ENCODE measurements at places on chromosomes 13 and 19. TPM values are rescaled to one million over a fixed set of nuclear protein-coding genes. Genes with fewer than 3 reads are reported as not detected.

The WIZ gene
- total RNA-seq: 32.2 TPM

The CELF5 gene
- total RNA-seq: not detected

DNA sequence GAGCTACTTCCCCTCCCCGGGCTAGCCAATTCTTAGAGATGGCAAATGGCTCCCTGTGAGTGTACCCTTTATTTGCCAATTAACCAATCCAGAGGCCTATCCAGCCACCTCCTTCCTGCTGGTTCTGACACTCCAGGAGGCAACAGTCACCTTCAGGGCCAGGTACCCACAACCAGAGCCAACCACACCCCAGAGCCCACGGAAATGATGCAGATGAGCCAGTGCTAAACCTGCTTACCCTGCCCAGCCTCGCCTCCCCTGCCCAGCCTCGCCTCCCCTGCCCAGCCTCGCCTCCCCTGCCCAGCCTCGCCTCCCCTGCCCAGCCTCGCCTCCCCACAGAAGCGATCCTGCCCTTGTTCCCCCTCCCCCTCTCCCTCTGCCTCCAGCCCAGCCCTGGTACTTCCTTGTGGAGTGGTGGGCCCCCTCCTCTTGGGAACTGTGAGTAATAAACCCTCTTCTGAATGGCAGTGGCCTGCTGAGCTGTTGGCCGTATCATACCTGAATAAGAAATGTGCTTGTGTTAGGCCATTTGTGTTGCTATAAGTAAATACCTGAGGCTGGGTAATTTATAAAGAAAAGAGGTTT, 173.8 kb upstream of the RNF113B start:
- DNase-seq: no peak

DNA sequence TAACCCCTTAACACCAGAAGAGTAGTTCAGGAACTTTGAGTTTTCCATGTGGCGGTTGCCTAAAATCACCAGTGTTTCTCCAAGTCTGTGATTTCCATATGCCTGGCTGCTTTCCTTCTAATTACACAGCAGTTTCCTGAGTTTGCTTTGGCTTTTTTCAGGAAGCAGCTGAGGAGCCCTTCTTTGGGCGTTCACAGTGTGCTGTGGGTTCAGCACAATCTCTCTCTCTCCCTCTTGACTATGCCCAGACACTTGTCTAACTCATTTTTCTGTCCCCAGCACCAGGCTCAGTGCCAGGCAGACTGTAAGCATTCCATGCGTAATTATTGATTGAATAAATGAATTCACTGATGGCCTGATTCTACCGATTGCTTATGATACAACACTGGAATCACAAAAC, 19.7 kb downstream of the SCEL start:
- DNase-seq: no peak

GRCh38 chr13:47114030-47114429, 217.2 kb upstream of the HTR2A start:
- no peak for DNase-seq

GRCh38 chr13:106568299-106569003, 514 bp upstream of the ARGLU1 start:
- no peak for DNase-seq
